AG10803 (cell line): ENCODE measurements at places on chromosomes 3 and 15.

- DNase-seq: no peak
Measured at GRCh38 chr15:52709187-52709981, 30.2 kb upstream of the ATOSA start.

GRCh38 chr3:22862111-22862510 is 341.0 kb upstream of the UBE2E2 start:
- DNase-seq: no peak

DNA sequence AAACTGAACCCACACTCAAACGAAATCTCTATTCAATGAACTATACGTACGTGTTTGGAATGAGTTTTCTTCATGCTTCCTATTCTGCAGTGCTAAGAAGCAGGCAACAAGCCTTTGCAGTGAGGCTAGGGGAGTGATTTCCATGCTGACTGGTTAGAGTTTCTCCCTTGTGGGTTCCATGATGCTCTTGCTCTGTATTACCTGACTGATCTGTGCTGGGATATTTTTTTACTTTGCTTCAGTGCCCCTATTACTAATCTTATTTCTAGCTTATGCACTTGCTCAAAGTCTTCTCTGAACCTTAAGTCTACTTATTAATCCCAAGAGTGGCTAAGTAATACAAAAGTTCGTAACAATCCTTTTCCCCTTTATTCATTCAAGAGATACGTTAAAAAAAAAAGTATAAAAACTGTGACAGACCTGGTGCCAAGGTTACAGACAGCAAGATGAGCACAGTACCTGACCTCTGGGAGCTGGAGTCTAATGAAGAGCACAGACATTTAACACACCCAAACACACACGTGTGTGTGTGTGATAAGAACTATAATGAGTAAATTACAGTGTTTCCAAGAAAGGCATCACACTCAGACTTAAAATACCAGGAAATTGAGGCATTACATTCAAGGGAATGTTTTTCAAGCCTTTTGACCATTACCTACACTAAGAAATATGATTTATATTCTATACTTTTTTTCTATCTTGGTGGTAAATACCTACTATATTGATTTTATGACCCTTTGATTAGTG is 50.5 kb upstream of the FBN1 start:
- DNase-seq: no peak

DNA sequence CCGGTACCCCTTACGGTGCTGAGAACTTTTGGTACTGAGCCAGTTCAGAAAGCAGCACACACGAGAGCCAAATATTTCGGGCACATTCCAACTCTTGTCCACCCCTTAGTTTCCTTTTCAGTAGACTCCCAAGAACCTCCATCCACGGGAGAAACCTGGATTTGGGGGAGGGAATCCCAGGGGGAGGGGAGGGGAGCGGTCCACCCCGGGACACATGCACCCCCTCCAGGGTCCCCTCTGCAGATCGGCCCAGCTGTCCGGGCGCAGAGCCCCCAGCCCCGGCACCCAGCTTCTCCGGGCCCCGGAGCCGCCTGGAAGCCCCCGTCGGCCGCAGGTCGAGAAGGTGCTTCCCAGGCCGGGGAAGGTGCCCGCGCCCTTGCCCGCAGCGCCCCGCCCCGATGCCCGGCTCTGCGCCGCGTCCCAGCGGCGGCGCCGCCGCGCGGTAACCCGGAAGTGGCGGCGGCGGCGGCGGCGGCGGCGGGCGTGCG is 455 bp upstream of the ABHD17C start:
- DNase-seq: peak; percentile 48

- DNase-seq: no peak
Measured at GRCh38 chr15:25730918-25731317, 132.2 kb downstream of the ATP10A start.

DNA sequence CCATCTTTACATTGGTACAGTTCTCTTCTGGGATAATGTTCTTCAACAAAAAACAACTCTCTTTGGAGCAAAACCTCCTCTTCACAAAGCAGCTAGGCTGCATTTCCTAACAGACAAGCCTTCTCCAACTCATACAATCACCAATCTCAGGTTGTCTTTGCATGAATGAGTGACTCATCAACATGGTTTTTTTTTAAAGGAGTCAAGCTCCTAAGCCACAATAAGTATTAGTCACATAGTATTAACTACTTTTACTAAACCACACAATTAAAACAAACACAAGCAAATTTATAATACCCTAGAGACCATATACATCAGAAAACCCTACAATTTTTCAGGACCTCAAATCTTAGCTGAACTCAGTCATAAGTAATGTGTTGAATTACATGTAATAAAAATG is 137.4 kb downstream of the TBC1D5 start:
- DNase-seq: peak; percentile 75

GRCh38 chr3:160544844-160545503 is 20.4 kb downstream of the KPNA4 start:
- DNase-seq: peak; percentile 16
